Right lung (tissue), 10 donors: ENCODE measurements at places on chromosomes 5 and 9.

DNA sequence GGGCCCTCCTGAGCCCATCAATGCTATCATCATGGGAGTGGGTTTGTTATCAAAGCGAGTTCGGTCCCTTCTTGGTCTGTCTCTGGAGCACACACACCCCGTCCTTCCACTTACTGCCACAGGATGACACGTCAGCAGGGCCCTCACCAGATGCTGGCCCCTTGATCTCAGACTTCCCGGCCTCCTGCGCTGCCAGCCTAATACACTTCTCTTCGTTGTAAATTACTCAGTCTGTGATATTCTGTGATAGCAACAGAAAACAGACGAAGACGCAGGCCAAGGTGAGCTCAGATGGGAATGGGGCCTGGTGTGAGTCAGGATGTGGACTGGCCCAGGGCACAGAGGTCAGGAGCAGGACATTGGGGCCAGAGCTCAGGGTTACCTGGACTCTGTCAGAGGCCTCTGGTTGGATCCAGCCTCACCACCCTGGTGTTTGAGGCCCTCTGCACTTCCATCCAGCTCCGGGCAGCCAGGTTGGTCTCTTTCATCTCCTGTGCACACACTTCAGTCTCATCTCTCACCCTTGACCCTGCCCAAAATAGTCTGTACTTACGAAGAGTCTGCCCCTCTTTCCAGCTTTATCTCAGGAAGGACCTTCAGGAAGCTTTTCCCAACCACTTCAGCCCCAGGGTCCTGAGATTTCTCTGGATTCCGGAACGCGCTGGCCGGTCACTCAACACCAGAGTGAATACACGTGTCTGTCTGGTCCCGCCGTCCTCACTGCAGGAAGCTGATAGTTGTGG, 26.0 kb upstream of the CNOT6 start:
- DNase-seq: no peak

DNA sequence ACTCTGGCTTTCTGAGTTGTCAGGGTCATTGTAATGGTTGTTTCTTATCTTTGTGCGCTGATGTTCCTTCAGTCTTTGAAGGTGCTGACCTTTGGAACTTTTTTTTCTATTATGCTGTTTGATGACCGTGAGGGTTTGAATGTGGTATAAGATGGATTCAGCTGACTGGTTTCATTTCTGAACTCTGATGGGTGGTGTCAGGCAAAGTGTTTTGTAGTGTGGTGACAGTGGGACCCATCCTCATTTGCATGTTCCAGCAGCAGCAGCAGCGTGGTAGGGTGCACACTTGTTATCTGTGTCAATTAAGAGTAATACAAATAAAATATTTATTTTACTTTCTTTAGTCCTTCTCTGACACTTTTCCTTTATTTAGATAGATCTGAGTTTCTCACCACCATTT, 227.7 kb upstream of the PRR16 start:
- no peak for DNase-seq

- DNase-seq: peak; percentile 35
These were observed at the start of gene PCDHB16 for GRCh38 chr5:141182248-141182647. PCDHB16 (plus strand) TSS chr5:141182387; CDS start chr5:141182560, 173 bp downstream.

DNA sequence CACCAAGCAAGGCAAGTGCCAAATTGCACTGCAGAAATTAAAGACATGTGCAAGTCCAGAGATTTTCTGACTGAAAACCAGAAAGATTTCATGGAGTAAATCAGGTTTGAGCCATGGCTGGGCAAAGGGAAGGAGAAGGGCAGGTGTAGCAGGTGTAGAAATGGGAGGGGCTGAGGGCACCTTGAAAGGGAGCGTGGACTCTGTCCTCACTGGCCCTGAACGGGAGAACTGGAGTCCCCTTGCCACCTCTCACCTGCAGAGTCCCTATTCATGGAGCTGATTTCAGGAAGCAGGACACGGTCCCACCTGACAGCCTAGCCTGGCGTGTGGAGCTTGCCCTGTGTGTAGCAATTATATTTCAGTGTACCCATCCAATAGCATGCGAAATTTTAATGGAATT, 46.3 kb downstream of the UBE2QL1 start:
- no peak for DNase-seq

- DNase-seq: no peak
These were observed 35.6 kb downstream of the MTX3 start for GRCh38 chr5:79955356-79955895.

- DNase-seq: no peak
These were observed 27.3 kb upstream of the MUSK start for GRCh38 chr9:110641293-110641692.

DNA sequence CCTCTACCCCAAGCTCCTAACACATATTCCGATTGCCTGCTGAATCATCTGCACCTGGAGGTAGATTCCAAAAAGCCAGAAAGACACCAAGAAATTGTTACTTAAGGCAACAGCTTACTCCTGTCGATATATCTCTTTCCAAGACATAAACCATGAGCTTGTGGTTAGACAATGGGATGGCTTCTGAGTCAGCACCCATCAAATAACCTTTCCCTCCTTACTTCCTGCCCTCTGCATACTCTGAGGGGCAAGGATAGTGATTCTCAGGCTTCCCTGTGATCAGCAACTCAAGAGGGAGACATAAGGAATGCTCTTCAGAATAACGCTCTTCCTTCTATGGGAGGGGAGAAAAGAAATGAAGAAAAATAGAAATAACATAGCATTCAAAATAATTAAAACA, 70.9 kb downstream of the TMEM215 start:
- no peak for DNase-seq

- DNase-seq: peak; percentile 92
These were observed at the start of gene DCTN3 for GRCh38 chr9:34620061-34620994. DCTN3 (minus strand) TSS chr9:34620495; CDS start chr9:34620464, 31 bp downstream.

GRCh38 chr5:172505403-172505759, 51.1 kb upstream of the SH3PXD2B start:
- no peak for DNase-seq

GRCh38 chr5:52771343-52772039, 16.2 kb upstream of the ITGA1 start:
- no peak for DNase-seq

GRCh38 chr5:10623305-10623910, 59.5 kb downstream of the ANKRD33B start:
- DNase-seq: no peak

GRCh38 chr5:30572279-30572678, 621.2 kb upstream of the CDH6 start:
- no peak for DNase-seq

- no peak for DNase-seq
These were observed 66.6 kb downstream of the NPR3 start for GRCh38 chr5:32777733-32778132.

DNA sequence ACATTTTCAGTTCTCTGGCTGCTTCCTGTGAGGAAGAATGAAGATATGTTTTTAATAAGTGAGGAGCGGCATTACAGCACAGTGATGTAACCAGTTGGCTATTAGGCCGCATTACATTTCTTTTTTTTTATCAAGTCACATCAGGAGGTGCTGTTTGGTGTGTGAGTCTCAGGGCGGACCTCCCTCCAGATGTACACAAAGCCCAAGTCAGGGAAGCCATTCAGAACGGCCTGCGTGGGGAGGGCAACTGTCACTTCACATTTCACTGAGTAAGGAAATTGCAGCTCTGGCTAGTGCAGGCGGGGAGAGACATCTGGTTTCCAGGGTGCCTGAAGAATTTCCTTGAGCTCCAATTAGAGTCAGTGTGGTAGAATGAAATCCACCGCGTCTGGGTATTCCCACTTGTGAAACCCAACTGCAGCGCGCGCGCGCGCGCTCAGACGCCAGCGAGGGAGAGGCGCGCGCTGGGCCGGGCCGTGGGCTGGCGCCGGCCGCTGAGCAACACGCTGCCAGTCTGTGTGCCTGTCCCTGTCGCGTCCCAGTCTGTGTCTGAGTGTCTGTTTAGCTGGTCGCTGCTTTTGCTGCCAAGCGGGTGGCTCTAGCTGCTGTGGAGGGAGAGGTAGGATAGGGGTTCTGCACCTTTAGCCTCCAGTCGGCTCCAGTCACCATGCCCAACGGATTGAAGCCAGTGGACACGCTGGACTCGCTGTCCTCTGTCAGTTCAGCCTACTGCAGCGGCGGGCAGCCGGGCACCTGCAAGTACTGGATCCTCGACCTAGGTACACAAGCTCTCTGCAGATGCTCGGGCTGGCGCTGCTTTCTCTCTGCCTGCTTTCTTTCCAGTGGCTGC, 140.8 kb upstream of the OTULINL start:
- peak; percentile 73 for DNase-seq

- peak; percentile 77 for DNase-seq
These were observed 267.2 kb downstream of the RAB3C start for GRCh38 chr5:58849921-58850667.

GRCh38 chr5:137751869-137752491, 2.2 kb downstream of the HNRNPA0 start:
- peak; percentile 65 for DNase-seq

GRCh38 chr9:92794426-92794825, 29.8 kb upstream of the BICD2 start:
- DNase-seq: no peak

GRCh38 chr5:36728697-36729543, 122.5 kb downstream of the SLC1A3 start:
- no peak for DNase-seq

DNA sequence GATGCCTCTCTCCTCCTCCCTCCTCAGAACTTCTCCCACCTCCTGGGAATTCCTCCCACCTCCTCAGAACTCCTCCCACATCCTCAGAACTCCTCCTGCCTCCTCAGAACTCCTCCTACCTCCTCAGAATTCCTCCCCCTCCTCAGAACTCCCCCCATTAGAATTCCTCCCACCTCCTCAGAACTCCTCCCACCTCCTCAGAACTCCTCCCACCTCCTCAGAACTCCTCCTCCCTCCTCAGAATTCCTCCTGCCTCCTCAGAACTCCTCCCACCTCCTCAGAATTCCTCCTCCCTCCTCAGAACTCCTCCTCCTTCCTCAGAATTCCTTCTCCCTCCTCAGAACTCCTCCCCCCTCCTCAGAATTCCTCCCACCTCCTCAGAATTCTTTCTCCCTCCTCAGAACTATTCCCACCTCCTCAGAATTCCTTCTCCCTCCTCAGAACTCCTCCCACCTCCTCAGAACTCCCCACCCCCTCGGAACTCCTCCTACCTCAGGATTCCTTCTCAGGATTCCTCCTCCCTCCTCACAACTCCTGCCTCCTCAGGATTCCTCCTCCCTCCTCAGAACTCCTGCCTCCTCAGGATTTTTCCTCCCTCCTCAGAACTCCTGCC, 23.9 kb downstream of the SLC46A2 start:
- DNase-seq: no peak

GRCh38 chr9:133981589-133981957, 10.6 kb downstream of the VAV2 start:
- DNase-seq: no peak

- DNase-seq: no peak
These were observed 26.0 kb downstream of the DDX4 start for GRCh38 chr5:55763746-55764420.

DNA sequence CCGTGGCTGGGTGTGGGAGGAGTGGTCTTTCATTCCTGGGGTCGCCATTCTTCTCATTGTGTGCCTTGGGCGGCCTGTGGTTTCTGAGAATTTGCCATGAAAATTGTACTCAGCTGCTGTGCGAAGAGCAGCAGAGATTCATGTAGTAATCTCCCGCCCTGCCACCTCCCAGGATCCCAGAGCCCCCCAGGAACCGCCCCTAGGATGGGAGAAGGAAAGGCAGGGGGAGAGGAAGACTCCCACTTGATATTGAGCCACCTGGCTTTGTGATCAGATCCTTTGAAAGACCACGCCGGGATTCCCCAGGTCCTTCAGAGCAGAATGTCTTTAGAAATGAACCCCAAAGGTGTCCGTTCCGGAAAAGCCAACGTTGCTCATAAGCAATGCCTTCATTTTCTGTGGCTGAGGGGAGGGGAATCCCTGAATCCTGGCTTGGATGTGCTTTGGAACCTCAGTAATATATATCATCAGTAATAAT, 27.6 kb downstream of the NEURL1B start:
- no peak for DNase-seq

DNA sequence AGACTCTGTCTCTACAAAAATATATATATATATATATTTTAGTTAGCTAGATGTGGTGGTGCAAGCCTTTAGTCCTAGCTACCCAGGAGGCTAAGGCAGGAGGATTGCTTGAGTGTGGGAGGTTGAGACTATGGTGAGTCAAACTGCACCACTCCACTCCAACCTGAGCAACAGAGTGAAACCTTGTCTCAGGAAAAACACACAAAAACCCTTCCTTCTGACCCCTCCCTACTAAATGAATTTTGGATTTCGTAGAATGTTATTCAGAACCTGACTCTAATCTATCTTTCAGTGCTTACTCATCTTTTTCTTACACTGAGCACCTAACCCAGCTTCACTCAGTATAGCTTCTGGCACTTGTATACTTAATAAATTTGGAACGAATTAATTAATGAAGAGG, 35.2 kb upstream of the IL7R start:
- DNase-seq: no peak

DNA sequence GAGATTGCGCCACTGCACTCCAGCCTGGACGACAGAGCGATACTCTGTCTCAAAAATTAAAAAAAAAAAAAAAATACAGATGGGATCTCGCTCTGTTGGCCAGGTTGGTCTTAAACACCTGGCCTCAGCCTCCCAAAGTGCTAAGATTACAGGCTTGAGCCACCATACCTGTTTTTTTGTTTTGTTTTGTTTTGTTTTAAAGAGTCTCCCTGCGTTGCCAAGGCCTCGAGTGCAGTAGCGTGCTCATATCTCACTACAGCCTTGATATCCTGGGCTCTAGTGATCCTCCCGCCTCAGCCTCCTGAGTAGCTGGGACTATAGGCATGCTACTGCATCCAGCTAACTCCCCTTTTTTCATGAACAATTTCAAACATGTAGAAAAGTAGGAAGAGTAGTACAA, 7.2 kb downstream of the ATP6V0E1 start:
- no peak for DNase-seq

GRCh38 chr5:160496784-160497183, 75.1 kb downstream of the PTTG1 start:
- DNase-seq: no peak

- DNase-seq: no peak
These were observed 12.2 kb upstream of the HMGCR start for GRCh38 chr5:75324791-75325190.

DNA sequence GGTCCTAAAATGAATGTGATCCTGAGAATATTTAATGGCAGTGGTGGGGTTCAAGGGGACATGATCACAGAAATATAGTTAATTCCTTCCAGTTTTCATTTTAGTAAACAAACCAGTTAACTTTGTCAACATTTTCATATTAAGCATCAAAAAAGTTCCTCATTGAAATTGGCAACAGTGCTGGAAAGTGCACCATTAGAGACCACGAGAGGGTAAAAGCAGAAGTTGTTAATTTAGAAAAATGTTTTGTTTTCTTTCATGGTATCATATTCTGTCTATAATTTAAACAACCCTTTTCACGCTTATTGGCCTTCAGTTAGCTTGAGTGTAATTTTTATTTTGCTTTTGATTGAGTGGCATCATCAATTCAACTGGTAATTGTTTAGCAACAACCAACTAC, 11.9 kb downstream of the GIN1 start:
- DNase-seq: no peak
